Stimulated activated CD4-positive, alpha-beta T cell treated with anti-CD3 and anti-CD28 coated beads, Interleukin-2, amount 100 ng/mL, for 4 hours (primary cell): ENCODE measurements at places on chromosomes 1 and 21.

DNA sequence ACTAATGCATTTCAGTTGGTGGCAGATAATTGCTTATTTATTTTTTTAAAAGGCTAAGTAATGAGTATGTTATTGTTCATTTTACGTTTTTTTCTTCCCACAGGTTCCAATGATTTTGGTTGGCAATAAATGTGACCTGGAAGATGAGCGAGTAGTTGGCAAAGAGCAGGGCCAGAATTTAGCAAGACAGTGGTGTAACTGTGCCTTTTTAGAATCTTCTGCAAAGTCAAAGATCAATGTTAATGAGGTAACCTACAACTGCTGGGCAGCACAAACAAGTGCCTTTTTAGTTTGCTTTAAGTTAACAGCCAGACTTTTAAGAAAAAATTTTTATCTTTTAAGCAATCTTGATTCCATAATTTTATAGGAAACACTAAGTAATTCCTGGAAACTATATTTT, 35.0 kb downstream of the INKA2 start:
- DNase-seq, result no peak

DNA sequence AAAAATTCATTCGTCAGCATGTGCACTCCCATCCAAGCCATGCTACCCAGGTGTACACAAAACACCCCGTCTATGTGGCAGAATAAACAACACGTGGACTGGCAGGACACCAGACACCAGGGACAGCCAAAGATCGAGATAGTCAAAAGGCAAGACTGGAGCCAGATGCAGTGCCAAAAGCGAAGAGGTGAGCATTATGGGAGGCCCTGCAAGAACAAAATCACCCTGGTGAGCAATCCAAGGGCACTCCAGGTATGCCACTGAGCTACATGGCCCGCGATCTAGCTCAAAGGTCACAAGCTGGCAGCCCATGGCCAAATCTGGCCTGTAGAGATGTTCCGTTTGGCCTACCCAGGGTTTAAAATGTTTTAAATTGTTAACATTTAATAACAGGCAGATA, 33.7 kb downstream of the PLPP3 start:
- no peak for DNase-seq

DNA sequence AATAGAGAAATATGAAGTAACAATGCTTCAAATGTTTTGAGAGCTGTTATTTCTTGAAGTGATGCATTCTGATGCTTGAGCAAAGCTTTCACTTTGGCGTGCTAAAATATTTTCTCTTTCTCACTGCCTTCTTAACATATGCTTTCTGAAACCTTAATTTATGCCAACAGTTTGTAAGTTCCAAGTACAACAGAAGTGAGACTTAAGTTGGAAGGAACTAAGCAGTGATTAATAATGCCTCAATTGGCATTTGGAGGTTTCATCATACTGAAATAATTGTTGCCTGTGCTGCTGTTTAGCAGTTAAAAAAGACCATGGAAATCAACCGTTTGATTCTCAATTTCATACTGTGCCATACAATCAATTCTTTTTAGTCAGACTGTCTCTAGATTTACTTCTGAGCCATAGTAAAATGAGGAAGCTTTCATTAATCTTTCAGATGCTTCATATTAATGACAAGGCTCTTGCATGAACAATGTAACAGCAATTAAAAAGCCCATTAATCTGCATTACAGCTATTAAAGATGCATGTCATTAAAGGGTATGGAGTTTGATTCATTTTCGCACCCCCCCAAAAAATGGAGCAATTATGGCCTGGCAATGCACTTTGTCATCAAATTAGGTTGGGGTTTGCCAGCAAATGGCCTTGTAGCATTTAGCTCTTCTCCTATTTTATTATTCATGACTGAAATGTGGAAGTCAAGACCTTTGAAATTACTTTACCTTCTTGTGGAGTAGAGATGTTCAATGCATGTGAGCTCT, 375.3 kb downstream of the USH2A start:
- DNase-seq, result no peak

GRCh38 chr21:41713495-41714281, 53.2 kb downstream of the RIPK4 start:
- no peak for DNase-seq

GRCh38 chr1:100183370-100183769, 5.3 kb upstream of the LRRC39 start:
- no peak for DNase-seq

DNA sequence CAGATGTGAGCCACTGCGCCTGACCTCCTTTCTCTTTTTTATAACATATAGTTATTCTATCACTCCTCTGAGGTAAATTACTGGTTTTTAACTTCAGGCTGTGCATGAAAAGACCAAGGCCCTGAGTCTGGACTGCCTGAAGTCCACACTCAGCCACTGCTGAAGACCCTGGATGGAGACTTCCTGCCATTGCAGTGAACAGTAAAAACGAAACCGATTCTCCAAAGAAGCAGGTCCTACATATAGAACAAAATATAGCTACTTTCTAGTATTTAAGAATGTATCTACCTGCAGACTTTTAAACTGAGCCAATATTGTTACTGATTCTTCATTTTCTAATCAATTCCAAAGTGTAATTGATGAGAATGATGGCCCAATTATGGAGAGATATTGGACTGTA, 232.8 kb downstream of the CHRM3 start:
- DNase-seq, result no peak

- DNase-seq, result no peak
These were observed 155.6 kb downstream of the SDCCAG8 start for GRCh38 chr1:243411472-243411871.

- no peak for DNase-seq
These were observed 6.1 kb downstream of the B3GALT6 start for GRCh38 chr1:1237874-1238701.

DNA sequence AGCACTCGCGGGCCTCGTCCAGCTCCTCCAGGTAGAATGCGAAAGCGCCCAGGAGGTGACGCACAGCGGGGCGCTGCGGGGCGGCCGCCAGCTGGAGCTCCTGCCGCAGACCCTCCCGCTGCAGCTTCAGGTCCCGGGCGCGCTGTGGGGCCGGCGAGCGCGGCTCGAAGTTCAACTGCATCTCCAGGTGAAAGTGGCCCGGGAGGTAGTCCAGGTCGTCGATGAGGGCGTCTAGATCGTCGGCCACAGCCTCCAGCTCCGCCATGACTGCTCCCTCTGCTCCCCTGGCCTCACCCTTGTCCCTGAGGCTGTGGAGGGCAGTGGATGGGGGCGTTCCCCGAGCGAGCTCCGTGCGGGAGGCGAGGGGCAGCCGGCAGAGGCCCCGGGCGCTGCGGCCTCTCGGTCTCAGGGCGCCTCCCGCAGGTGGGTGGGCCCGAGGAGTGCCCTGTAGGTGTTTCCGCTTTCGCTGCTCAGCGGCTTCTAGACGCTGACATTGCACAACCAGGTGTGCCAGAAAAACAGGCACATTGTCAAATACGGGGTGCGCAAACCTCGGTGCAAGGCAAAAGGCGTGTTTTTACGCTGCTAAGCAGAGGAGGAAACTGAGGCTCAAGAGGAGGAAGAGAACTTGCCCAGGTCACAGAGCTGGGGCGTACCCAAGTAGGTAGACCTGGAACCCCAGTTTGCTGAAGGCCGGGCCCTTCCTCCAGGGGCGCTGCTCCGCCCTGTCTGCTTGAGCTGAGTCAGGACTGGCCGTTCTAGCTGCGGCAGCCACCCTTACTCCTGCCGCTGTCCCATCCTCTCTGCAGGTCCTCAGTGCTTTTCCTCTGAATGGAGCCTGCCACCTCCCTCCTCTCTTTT, at the start of gene TTC22:
TTC22 (minus strand) TSS at position 425 of the 861 bp plus-strand sequence; CDS start at position 265, 160 bp downstream.
- DNase-seq, result peak; percentile 48

GRCh38 chr1:59278780-59279354, 18.0 kb upstream of the FGGY start:
- DNase-seq, result no peak

- DNase-seq, result no peak
These were observed 22.1 kb downstream of the AIM2 start for GRCh38 chr1:159054427-159054826.
